Lower leg skin (tissue), 4 donors: ENCODE measurements at places on chromosomes 6 and 20.

DNA sequence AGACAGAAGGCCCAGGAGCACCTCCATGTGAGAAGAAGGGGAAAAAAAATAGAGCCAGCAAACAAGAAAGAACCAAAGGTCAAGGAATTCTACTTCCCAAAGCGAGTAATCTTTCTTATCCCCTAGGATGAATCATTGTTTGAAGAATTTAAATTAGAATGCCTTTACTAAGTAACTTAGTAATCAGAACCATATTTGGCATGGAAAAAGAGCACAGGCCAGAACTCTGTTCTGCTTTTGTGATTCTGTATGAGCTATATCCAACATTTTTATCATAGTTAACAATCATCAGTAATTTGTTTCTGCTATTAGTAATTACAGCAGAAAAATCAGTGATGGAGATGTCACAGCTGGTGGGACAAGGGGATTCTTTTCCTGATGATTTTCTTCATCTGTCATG is 228.8 kb upstream of the FAM83B start:
- DNase-seq, result no peak

DNA sequence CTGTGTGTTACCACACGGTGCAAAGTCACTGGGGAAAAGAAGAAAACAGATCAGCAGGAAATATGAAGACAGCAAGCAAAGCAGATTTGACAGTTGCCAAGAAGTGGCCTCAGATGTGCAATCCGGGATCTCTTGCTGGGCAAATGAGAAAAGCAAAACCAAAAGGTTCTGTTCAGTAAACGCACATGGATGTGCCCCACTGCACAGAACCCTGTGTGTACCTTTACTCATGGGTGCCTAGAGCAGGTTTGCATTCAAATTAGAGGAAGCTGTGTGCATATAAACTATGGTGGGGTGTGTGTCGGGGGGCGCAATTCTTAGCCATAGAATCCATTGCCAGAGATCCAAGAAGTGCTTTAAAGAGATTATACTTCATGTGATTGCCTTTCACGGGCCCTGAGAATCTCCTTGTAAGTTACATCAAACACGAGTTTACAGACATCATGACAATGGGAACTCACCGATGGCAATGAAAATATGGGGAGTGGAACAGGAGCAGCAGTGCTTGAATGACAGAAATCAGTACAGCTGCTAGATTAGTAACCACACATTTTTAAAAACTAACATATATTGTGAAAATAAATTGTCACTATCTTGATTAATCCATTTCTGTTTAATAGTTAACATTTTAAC is 154.3 kb downstream of the ADGRG6 start:
- no peak for DNase-seq

- DNase-seq, result no peak
These were observed 112.7 kb downstream of the GJA1 start for GRCh38 chr6:121548131-121548530.

- no peak for DNase-seq
These were observed 3.7 kb upstream of the FKBPL start for GRCh38 chr6:32133786-32134185.

GRCh38 chr6:138979813-138980668 is 8.0 kb downstream of the REPS1 start:
- DNase-seq, result no peak

DNA sequence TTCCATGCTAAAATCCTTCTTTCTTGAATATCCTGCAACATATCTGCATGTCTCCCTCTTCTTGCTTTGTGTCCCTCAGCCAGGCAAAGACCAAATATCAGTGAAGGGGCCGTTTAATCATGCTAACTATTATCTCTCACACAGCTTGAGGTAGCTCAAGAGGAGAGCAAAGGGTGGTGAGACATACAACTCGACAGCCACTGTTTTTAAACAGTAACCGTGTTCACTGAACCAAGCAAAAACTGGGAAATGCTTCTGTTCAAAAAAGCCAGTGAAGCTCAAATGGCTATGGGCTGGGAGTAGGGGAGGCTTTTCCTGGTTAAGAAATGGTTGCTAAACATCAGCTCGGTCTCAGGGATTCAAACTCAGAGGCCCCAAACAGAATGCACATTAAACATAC is 83.4 kb downstream of the MAP7 start:
- DNase-seq, result no peak

GRCh38 chr20:48816282-48817205 is 11.3 kb downstream of the PREX1 start:
- no peak for DNase-seq

- no peak for DNase-seq
These were observed 170.0 kb downstream of the MOXD1 start for GRCh38 chr6:132231121-132231884.

- DNase-seq, result no peak
These were observed 157.2 kb upstream of the COL21A1 start for GRCh38 chr6:56404599-56404998.

DNA sequence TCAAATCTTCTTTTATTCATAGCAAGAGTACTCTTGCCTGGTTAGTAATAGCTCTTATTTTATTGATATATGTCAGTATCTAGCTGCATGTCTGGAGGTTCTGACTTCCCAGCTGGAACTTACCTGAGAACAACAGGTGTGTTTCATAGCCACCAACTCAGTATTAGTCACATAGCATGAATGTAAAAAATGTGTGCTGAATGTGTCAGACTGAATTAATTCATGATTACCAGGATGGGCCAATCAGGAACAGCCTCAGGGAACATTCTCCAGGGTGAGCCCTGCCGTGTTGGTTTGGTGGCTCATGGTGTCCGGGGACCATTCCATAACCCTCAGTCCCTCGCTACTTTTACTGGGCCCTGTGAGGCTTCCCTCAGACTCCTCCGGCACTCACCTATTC is 99.7 kb downstream of the TULP4 start:
- DNase-seq, result no peak

DNA sequence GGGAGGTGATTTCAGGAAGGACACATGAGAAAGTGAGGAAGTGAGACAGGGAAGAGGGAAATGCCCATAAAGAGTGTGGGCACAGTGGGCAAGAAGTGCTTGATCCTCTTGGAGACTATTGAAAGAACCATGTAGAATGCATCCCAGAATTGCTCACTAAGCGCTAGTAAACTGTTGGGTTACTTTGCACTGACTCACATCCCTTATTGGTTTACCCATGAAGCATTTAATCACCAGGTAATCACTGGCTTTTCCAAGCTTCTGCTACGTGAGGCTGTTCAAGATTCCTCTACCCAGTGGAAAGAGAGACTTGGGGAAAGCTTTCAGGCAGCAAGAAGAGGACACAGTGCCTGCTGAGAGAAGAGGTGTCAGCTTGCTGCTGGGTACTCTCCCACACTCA is 410.0 kb upstream of the JAG1 start:
- DNase-seq, result no peak

DNA sequence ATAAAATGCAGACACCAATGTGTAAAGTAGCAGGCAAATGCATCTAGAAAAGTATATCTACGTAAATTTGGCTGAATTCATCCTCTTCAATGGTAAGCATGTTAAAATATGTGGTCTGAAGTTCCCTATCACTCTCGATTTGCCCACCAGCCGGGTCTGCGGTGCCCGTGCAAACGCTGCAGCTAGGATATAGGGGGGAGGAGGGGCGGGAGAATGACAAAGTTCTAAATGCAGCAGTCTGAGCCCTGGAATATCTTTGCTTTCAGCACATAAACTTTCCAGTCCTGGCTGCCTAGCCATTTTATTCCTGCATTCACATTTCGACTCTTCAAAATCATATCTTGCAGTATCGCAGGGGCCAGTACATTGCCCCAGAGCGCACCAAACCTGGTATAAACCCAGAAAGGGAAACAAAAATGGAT is 708 bp downstream of the NRN1 start:
- DNase-seq, result no peak

DNA sequence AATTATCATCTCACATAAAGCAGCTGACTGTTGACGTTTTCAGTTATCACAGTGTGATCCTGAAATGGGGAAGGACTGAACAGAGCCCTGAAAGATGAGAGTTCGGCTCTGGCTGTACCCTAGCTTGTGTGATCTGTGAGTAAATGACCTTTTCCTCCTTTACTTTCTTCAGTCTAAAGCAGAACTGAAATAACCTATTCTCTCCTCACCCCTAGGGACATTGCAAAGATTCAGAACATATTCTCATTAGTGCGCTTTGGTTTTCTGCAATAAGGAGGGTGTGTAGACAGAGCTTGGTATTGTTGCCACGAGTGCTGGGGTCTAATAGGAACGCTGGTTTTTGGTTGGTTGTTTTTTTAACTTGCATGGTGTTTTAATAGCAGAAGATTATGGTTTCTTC is 16.7 kb downstream of the FARS2 start:
- DNase-seq, result no peak

DNA sequence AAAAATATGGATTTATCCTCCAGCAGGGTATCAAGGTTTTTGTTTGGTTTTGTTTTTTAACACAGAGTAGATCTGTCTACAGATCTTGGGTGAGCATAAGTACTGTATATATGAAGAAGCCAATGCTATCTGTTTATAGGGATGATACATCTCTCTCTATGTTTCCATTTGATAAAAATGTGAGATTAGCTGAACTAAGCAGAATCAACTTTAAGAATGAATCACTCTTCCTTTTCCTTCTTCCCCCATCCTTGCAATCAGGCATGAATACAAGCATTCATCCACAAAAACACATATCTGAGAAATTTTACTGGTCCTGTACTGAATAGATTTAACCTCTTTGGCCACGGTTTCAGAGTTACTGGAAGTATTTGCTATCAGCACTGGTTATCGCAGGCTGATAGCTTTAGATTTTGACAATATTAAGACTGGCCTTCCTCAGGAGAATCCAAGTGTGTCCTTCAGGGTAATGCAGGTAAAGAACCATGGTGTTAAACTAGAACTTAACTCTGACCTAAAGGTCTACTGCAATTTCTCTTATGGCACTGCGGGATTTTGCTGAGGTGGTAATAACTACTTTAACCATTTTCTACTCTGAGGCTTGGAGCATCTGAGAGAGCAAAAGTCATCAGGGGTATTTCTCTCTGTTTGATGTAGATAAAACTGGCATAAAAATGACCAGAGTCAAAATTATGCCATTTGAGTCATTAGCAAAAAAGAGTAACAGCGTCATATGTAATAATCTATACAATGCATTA is 1.5 kb downstream of the SNAP25 start:
- no peak for DNase-seq

DNA sequence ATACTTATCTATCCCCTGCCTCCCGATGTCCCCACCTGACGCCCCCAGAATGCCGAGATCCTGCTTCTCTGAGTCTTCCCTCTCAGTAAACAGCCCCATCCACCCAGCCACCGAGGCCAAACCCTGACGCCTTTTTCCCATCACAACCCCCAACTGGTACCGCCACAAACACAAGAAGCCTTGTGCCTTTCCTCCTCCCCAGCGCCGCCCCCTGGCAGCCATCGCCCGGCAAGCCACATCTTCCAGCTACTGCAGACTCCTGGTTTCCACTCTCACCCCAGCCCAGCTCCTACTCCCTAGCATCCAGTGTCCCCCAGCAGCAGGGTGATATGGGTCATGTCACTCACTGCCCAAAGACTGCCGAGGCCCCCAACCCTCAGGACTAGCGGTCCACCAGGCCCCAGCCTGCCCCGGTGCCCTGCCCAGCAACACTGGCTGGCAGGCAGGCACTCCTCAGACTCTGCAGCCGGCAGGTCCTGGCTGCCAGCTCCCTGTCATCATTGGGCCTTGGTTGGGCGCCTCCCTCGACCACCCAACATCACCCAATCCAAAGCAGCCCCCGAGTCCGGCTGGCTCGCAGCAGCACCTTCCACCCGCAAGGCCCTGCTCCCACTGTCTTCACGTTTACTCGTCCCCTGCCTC is 11.2 kb downstream of the TCFL5 start:
- no peak for DNase-seq

DNA sequence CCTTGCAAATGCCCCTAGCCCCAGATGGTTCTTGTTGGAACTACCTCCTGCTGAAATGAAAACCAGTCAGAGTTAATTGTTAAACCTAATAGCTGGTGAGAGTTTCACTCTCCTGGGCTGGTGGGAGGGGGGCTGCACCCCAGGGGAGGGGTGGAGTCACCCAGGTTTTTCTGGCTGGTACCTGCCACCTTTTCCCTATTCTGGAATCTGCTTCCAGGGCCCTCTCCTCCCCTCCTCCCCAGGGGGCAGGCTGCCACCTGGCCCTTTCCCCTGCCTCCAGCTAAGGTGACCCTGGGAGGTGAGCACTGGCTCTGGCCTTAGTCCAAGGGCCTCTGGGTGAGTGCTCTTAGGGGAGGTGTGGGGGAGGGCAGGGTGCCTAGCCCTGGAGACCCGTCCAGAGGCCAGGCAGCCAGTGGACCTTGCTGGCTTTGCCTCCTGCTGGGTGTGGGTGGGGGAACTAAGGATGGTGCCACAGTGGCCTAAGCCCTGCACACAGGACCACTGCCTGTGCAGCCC is 48.8 kb upstream of the EPB41L1 start:
- no peak for DNase-seq
